Lower lobe of right lung (tissue), 2 donors: ENCODE measurements at places on chromosomes 7 and 10.

GRCh38 chr7:151045262-151045661, 3.1 kb upstream of the ASIC3 start:
- DNase-seq: no peak

DNA sequence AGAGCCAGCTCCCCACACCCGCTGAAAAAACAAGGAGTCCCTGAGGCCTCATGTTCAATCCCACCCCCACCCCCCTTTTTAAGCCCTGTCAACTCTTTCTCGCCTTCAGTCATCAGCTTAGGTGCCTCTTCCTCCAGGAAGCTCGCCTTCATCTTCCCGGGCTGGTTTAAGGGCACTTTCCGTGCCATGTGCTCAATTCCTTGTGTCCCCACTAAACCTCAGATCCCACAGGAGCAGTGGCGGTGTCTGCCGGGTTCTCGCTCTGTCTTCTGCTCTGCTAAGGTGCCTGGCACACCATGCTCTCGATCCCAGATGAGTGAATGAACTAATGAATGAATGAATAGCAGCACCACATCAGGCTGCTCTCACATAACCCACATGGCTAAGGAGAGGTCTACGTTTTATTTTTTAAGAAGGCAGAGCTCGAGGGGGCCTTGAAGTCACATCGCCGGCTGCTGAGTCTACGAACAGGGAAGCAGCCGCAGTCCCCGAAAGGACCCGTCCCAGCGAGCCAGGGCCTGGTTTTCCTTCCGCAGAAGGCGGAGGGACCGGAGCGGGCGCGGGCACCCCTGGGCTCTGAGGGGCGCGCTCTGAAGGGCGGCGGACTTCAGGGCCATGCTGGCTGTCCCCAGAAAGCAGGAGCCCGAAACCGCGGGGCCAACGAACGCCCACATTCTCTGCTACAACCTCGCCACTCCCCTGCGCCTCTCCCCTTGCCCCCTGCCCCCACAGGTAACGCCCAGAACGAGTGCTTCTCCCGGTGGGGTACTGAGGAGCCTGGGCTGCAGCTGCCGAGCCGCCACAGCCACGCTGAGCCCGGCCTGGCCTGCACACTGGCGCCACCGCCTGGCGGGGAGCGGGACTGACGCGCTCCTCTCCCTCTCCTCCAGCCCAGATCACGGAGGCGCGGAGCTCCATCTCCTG, 73.4 kb upstream of the KCNMA1 start:
- DNase-seq: peak; percentile 82

GRCh38 chr10:29229258-29229705, 59.6 kb upstream of the LYZL1 start:
- no peak for DNase-seq

DNA sequence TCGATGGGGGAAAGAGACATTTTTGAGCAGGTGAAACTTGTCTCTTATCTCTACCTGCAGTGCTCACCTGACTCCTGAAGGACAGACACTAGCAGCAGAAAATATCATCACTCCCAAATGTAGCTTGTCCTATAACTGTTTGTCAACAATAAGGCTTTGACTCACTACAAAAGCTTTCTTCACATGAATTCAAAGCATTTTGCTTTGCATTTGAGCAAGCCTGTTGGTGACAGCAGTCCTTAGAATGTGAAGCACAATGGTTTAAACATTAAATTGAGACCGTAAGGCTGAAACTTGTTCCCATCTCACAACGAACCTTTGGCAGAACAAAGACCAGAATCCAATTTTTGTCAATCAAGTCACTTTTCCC, 30.6 kb upstream of the ZNRF2 start:
- no peak for DNase-seq

DNA sequence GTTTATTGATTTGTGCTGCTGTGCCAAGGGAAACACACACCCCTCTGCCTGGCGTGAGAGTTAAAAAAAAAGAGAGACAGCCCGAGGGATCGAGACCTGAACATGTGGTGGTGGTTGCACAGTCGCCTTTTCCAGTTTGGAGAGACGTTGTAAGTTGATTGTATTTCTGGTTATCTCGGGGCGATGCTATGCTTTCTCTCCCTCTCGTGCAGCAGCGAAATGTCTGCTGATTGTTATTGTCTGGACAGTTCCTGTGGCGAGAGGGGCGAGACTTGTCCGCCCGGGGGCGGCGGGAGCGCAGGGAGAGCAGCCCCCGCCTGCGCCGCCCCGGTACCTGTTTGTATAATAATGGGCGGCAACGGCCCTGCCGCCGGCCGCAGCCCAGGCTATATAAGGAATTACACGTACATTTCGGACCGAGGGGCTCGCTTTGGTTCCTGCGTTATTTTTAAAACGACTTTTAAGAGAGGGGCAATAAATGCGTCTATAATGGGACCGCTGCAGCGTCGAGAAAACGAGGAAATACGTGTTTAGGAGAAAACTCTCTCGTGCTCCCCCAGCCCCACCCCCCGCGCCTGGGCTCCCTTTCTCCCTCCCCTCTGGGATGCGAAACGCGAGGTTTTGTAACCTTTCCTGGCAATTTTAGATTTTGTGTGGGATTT, 1.7 kb downstream of the ZEB1 start:
- no peak for DNase-seq

DNA sequence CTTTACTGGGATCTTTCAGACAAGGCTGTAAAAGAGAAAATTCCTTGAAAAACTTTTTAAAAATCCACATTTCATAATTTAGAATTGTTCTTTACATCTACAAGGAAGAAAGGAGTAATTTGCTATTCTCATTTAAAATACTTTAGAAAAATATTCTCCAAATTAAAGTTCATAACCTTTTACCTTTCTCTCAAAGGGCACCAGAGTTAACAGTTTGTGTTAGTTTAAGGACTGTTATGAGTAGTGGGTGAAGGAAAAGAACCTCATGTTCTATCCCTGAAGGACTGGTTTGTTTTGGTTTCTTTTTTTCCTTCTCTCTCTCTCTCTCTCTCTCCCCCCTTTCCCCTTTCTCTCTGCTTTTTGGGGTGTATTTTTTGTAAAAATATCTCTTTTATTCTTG, 4.1 kb downstream of the AGMO start:
- no peak for DNase-seq

DNA sequence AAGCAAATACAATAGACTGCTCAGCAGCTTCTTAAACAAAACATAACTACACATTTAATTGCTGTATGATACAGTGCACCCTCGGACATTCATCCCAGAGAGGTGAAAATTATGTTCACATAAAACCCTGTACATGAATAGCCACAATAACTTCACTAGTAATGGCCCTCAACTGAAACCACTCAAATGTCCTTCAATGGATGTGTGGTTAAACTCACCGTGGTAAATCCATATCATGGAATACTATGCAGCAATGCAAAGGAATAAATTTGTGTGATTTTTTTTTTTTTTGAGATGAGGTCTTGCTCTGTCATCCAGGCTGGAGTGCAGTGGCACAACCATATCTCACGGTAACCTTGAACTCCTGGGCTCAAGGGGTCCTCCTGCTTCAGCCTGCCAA, 252.7 kb downstream of the TCERG1L start:
- no peak for DNase-seq
